Retina (tissue), 1 donor: ENCODE measurements at places on chromosomes 1 and 21.
A peak's percentile ranks its signal among the peaks of the same experiment; 100 is the strongest.

DNA sequence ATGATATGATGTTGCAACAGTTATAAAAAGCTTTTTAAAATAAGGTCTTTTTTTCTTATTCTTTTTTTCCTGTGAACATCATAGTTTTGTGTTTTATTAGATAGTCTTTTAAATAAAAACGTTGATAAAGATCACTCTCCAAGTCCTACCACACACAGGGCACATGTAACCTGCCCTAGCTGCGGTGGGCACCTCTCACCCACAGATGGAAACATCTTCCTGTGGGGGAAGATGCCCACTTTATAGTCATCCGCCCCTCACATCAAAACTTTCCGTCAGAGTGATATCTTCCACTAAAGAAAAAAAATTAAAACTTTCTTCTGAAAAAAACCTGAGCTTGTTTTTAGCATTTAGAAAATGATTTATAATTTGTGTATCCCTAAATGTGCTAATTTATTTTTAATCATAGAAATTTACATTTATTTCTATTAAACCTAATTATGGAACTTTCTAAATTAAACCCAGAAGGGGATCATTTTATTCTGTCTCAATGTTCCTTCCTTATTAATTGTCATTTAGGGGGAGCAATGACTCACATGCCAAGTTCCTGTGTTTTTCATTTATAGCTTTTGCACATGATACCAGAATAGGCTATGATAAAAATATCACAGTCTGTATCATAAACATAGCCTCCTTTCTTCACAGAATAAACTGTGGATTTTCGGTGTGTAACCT lies 24.7 kb downstream of the TNFRSF9 start:
- no peak for DNase-seq

GRCh38 chr1:109610609-109611307 lies 8.7 kb downstream of the GNAT2 start:
- no peak for DNase-seq

GRCh38 chr1:212600980-212601379 lies 7.6 kb upstream of the ATF3 start:
- no peak for DNase-seq

- no peak for DNase-seq
Measured at GRCh38 chr1:229298887-229299503, 28.1 kb downstream of the RAB4A start.

- no peak for DNase-seq
Measured at GRCh38 chr1:14926229-14926628, 227.3 kb upstream of the TMEM51 start.

- no peak for DNase-seq
Measured at GRCh38 chr21:46100906-46101305, 3.0 kb downstream of the COL6A2 start.

GRCh38 chr1:199735660-199736059 lies 291.9 kb upstream of the NR5A2 start:
- DNase-seq = no peak

GRCh38 chr21:41251961-41252642 lies 64.5 kb upstream of the FAM3B start:
- no peak for DNase-seq

GRCh38 chr1:108049178-108049819 lies 84.3 kb upstream of the VAV3 start:
- peak; percentile 75 for DNase-seq

DNA sequence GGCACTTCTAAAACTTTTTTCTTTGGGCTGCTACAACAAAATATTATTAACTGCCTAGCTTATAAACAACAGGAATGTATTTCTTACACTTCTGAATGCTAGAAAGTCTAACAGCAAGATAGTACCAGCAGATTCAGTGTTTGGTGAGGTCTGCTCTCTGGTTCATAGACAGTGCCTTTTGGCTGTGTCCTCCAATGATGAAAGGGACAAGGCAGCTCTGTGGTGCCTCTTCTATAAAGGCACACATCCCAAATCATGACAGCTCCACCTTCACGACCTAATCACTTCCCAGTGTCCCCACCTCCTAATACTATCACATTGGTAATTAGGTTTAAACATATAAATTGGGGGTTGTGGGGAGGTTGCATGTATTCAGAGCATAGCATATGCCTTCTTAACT lies 9.5 kb downstream of the CFH start:
- DNase-seq = no peak

- no peak for DNase-seq
Measured at GRCh38 chr1:220342853-220343252, 70.6 kb upstream of the RAB3GAP2 start.

GRCh38 chr1:35773711-35774110 lies 3.9 kb upstream of the CLSPN start:
- no peak for DNase-seq
